ENCODE measurements at places on chromosomes 2 and 18. TPM values are rescaled to one million over a fixed set of nuclear protein-coding genes. Genes with fewer than 3 reads are reported as not detected.

The SESTD1 gene
- total RNA-seq, result 20.1 TPM

The SFT2D3 gene
- 3.3 TPM for total RNA-seq

The HK2 gene
- total RNA-seq, result 24.2 TPM

DNA sequence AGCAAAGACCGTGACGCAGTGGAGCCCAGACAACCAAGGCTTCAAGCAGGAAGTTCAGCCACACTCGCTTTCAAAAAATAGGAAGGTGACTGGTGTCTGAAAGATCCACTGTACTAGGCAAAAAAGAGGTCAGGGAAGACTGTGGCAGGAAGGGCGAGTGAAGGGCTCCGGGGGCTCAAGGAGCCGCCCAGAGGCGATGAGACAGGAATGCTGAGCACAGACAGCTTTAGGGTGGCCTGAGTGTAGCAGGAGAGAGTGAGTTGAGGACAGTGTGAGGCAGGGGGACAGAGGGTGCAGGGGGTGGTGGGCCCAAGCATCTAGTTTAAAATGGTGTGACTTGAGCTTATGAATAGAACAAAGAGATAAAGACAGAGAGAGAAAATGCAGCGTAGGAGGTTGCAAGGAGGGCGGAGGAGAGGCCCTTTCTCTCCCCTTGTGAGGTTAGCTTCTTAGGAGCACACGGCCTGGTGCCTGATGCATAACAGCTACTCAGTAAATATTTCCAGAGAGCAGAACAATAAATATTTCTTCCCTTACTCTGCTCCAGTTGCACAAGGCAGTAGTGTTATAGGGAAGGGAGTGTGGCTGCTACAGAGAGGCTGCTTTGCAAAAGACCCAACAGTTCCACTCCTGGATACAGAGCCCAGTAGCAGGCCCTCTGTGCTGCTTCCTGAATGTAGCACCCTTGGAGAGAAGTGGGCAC, 789.7 kb upstream of the RAB6C start:
- no peak overlapping the region for H3K4me3 ChIP-seq
- no peak for DNase-seq
- no peaks in the 10 kb centered on the region for H3K4me1 ChIP-seq
- H3K27ac ChIP-seq, result no peak overlapping the region

DNA sequence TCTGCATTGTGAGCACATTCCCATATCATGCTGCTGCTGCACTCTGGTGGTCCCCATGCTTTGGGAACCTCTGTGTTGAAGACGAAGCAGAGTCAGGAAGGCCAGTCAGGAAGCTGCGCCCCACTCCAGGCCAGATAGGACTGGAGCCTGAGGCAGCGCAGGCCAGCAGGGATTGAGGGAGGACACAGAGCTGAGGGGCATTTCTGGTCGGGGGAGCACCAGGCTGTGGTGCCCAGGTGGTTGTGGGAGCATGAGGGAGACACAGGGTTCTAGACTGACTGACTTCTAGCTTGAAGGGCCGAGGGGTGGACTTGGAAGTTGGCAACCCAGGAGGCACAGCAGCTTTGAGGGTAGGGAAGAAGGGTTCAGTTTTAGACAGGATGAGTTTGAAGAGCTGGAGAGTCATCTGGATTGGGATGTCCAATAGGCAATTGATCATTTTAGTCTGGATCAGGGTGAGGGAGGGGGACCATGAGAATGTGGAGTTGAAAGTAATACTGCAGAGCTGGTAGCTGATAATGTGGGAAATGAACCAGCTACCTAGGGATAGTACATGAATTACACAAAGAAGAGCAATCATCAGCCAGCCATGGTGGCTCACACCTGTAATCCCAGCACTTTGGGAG, 1.4 kb upstream of the ACTG2 start:
- H3K4me1 ChIP-seq, result peaks cover under 1% of the 10 kb centered on the region
- no peaks in the 10 kb centered on the region for H3K27me3 ChIP-seq
- H3K36me3 ChIP-seq, result no peaks in the 10 kb centered on the region
- no peak overlapping the region for H3K4me3 ChIP-seq
- peak overlapping the region; percentile 89 for H3K27ac ChIP-seq

DNA sequence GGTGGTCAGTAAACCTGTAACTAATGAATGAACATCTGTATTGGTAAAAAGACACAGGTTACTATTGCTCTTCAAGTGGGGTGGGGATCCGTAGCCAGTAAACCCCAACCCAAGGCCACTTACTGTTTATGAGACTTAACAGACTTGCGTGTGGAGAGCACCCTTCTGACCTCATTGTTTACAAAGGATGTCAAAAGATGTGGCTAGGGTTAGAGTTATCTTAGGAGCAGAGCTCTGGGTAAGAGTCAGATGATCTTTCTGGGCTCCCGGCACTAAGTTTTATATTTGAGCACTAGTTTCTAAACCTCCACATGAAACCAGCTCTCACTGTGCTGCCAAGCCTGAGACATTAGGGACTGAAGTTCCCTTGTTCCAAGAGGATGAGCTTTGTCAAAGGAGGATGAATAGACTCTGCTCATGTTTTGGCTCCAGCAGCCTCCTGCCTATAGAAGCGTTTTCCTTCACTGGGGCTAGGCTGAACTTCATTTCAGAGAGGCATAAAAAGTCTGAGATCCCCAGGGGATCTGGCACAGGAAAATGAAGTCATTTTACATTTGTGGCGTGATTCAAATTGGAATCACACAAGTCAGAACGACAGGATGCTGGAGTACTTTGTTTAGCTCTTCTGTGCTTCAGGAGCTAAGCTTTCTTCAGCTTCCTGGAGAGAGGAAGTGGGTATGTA, 403.1 kb upstream of the TRIB2 start:
- H3K4me3 ChIP-seq, result no peak overlapping the region
- H3K27ac ChIP-seq, result no peak overlapping the region
- no peaks in the 10 kb centered on the region for H3K27me3 ChIP-seq
- no peak for DNase-seq
- H3K36me3 ChIP-seq, result no peaks in the 10 kb centered on the region

- DNase-seq, result no peak
- no peak overlapping the region for H3K4me3 ChIP-seq
- H3K4me1 ChIP-seq, result peaks cover 5% of the 10 kb centered on the region
Observed at GRCh38 chr2:232328516-232329460, 49.8 kb upstream of the ALPP start.

Measured in esophagus squamous epithelium (tissue), 5 donors.